H7 (cell line): ENCODE measurements at places on chromosomes 12 and 14. TPM values are rescaled to one million over a fixed set of nuclear protein-coding genes. Genes with fewer than 3 reads are reported as not detected.
A peak's percentile ranks its signal among the peaks of the same experiment; 100 is the strongest.

- DNase-seq: no peak
Measured at GRCh38 chr12:51636581-51636980, 45.5 kb downstream of the SCN8A start.

ARID4A gene
- 3.5 and 5.9 TPM in 2 replicates for total RNA-seq

DNA sequence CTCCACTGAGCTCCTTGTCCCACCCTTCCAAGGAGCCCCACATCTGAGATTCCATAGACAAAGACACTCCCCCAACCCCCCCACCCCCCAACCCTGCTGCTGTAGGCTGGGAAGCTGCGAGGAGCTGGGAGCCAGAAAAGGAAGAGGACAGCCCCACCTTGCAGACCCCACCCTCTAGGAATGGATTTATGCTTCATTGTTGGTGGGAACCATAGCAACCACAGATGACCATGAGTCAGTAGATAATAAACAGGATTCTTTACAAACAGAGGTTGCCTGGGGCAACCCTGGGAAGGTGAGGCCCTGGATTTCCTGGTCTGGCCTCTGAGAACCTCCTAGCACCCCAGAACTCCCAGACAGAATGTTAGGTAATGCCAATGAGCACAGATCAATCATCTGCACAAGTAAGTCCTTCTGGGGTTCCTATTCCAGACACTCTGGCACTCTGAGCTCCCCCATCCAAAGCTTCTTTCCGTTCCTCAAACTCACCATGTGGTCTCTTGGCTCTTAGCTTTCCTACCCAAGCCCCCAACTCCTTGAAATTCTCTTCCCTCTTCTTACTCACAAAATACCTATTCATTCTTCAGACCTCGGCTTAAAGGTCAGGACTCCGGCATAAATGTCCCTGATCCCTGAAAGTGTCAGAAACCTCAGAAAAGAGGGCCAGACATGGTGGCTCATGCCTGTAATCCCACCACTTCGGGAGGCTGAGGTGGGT is 15.2 kb upstream of the PLEKHG6 start:
- peak; percentile 37 for DNase-seq

KRT80 gene
- not detected in 2 replicates for total RNA-seq

NKX2-1 gene
- 0.78 and 1.7 TPM in 2 replicates for total RNA-seq

GRCh38 chr14:39173198-39173597 is 1.9 kb upstream of the PNN start:
- no peak for DNase-seq

DNA sequence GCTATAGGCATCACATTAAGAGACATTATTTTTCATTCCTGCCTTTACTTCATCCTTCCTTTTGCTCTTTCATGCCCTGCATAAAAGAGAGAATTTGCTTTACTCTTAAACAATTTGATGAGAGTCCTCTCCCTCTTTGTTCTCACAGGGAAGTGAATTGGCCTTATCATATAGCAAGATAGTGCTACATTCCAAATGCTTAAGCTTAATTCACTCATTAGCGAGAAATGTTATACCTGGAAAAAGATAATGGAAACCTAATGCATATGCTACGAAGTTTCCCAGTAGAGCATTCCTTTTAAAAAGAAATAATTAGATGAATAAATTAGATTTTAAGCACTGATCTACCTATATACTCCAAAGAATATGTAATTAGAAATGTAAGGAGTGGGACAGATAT is 798.8 kb downstream of the C12orf50 start:
- DNase-seq: no peak

GRCh38 chr12:26748741-26749431 is 84.1 kb downstream of the ITPR2 start:
- no peak for DNase-seq

- DNase-seq: no peak
Measured at GRCh38 chr14:68747393-68747792, 45.5 kb downstream of the ZFP36L1 start.

TMBIM6 gene
- total RNA-seq: 385 and 401 TPM in 2 replicates

- DNase-seq: no peak
Measured at GRCh38 chr14:32304296-32304695, 24.8 kb upstream of the AKAP6 start.

- DNase-seq: no peak
Measured at GRCh38 chr12:82650627-82651337, 35.9 kb upstream of the TMTC2 start.
